ENCODE measurements at places on chromosomes 3 and 15. TPM values are rescaled to one million over a fixed set of nuclear protein-coding genes. Genes with fewer than 3 reads are reported as not detected.

The THRB gene
- 35.9 TPM for polyA plus RNA-seq

The FBN1 gene
- 100 TPM for polyA plus RNA-seq

The MYO5C gene
- 26.0 TPM for polyA plus RNA-seq

The RPP14 gene
- polyA plus RNA-seq, result 21.2 TPM

The PLA2G4D gene
- polyA plus RNA-seq, result 0.22 TPM

The MCF2L2 gene
- polyA plus RNA-seq, result 2.0 TPM

The SYNM gene
- polyA plus RNA-seq, result 2.0 TPM

The CPEB1 gene
- polyA plus RNA-seq, result 2.0 TPM

The TTLL13 gene
- polyA plus RNA-seq, result not detected

The TM4SF4 gene
- 3.6 TPM for polyA plus RNA-seq

The CXCR6 gene
- polyA plus RNA-seq, result 0.07 TPM

The C3orf85 gene
- 18.4 TPM for polyA plus RNA-seq

The DLEC1 gene
- 1.5 TPM for polyA plus RNA-seq

The SCN11A gene
- polyA plus RNA-seq, result 1.6 TPM

The CDHR4 gene
- not detected for polyA plus RNA-seq

The BFSP2 gene
- polyA plus RNA-seq, result not detected

The PIGZ gene
- polyA plus RNA-seq, result 0.83 TPM

The MEX3B gene
- polyA plus RNA-seq, result 16.9 TPM

The NME9 gene
- 3.4 TPM for polyA plus RNA-seq

The VGLL3 gene
- polyA plus RNA-seq, result 5.5 TPM

The CHDH gene
- 12.9 TPM for polyA plus RNA-seq

The RARB gene
- polyA plus RNA-seq, result 42.5 TPM

The RTP1 gene
- polyA plus RNA-seq, result not detected

The THBS1 gene
- 192 TPM for polyA plus RNA-seq

The MANF gene
- polyA plus RNA-seq, result 136 TPM

The GOLGA8G gene
- 0.22 TPM for polyA plus RNA-seq

The EFCC1 gene
- polyA plus RNA-seq, result 3.0 TPM

The GASK1A gene
- polyA plus RNA-seq, result 4.5 TPM

The PTH1R gene
- polyA plus RNA-seq, result 251 TPM

The CHP1 gene
- polyA plus RNA-seq, result 70.8 TPM

The GALNT15 gene
- 2.2 TPM for polyA plus RNA-seq

The CHRFAM7A gene
- 1.5 TPM for polyA plus RNA-seq

The C3orf49 gene
- polyA plus RNA-seq, result 1.2 TPM

The SEMA3B gene
- polyA plus RNA-seq, result 100 TPM

The COX17 gene
- polyA plus RNA-seq, result 44.2 TPM

The MEIS2 gene
- polyA plus RNA-seq, result 114 TPM

The NUTM1 gene
- polyA plus RNA-seq, result 0.03 TPM

The DNAH12 gene
- 1.6 TPM for polyA plus RNA-seq

The GOLGA8M gene
- 2.1 TPM for polyA plus RNA-seq

The AGBL1 gene
- polyA plus RNA-seq, result 0.15 TPM

The ATP11B gene
- polyA plus RNA-seq, result 52.7 TPM

The ATP13A5 gene
- 0.22 TPM for polyA plus RNA-seq

The PLA2G4F gene
- polyA plus RNA-seq, result 37.4 TPM

The ITIH3 gene
- 9.5 TPM for polyA plus RNA-seq

The NOX5 gene
- polyA plus RNA-seq, result 0.73 TPM

The ALPK3 gene
- polyA plus RNA-seq, result 23.8 TPM

The RTP4 gene
- 0.37 TPM for polyA plus RNA-seq

The CCR9 gene
- polyA plus RNA-seq, result 0.10 TPM

The ADPRH gene
- 7.1 TPM for polyA plus RNA-seq

The MBNL1 gene
- 45.9 TPM for polyA plus RNA-seq

The RBM6 gene
- polyA plus RNA-seq, result 187 TPM

Data from renal pelvis (tissue), 12 donors.